H1 (cell line): ENCODE measurements at places on chromosomes 7 and 10.

DNA sequence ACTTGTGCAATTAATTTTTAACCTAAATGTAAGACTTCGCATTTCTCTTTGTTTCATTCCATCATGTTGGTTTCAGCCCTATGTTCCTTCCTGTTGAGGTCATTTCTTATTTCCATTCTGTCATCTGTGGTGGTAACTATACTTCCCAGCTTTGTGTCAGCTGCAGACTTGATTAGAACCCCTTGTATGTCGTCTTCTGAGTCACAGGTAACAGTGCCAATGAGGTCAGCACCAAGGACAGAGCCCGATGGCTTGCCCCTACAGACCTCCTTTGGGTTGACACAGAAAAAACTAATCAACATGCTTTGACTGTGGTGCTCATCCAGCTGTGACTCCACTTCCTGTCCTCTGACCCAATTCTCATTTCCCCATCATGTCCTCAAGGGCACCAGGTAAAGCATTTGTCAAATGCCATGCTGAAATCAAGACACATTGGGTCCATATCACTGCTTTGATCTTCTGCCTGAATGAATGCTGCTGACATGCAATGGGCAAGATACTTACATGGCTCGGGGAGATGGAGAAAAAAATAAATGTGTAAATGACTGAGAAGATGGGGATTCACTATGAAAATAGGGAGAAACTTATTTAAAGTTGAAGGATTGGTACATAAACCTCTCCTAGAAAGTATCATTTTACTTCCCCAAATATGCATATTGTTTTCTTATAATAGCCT is 25.6 kb upstream of the CRTAC1 start:
- DNase-seq, result peak; percentile 81

DNA sequence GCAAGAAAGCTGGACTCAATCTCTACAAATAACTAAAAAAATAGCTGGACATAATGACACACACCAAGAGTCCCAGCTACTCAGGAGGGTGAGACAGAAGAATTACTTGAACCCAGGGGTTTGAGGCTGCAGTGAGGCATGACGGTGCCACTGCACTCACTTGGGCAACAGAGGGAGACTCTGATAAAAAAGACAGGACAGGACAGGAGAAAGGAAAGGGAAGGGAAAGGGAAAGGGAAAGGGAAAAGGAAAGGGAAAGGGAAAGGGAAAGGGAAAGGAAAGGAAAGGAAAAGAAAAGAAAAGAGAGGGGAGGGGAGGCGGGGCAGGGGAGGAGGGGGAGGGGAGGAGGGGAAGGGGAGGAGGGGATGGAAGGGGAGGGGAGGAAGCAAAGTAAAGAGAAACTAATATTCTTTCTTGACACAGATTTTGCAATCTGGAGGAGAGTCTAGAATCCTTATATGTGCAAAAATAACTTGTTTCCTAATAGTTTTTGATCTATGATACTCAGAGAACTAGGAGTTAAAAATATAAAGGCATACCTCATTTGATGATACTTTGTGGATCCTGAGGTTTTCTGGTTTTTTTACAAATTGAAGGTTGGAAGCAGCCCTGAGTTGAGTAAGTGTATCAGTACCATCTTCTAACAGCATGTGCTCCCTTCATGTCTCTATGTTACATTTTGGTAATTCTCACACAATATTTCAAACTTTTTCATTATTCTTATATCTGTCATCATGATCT is 8.0 kb downstream of the SAR1A start:
- no peak for DNase-seq

- no peak for DNase-seq
Measured at GRCh38 chr7:21986096-21986495, 40.4 kb upstream of the CDCA7L start.

DNA sequence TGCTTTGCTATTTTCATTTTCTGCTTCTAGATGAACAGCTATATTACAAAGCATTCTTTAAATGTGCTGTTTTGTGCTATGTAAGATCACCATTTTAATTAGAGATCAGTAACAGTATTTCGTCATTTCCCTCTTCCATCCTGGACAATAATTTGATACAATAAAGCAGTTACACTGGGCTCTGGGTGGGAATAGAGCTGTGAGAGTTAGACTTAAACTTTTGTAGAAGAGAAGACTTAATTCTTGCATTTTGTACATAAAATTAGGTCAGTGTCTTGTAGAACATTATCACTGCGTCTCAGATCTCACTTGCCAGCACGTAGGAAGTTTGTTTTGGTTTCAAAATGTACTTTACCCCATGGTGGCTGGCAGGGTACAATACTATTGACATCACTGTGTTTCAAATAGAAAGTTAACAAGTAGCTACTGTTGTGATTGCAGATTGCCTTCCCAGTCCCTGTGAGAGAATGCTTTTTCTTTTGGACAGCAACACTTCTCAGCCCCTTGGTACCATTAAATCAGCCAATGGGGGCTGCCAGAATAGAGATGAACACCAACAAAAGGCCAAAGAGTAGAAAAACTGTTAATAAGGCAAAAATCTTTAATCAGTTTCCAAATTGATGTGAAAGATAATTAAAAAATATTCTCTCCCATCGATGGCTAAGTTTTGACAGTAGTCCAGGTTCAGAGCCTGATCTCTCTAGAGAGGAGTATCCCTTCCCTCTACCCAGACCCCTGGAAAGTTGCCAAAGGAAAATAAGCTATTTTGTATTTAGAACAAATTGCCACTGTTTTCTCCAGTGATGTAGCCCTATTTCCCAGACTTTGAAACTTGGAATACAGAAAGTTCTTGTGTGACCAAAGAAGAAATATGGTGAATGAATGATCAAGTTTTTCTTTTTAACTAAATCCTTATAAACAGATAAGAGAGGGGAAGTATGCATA is 35.1 kb downstream of the SMNDC1 start:
- DNase-seq, result no peak

DNA sequence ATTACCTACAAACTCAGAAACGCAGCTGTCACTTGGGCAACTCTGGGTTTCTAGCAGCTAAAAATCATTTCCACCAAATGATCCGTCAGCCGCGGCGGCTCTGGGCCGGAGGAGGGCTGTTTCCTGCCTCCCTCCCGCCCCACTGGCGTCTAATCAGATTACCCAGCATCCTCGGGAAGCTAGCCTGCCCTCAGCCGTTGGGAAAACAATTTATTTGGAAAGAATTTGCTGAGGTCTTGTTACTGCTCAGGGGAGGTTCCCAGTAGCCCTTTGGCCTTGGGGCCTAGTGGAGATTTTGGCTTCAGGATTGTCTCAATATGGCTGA is 65.0 kb upstream of the ADGRA1 start:
- no peak for DNase-seq

DNA sequence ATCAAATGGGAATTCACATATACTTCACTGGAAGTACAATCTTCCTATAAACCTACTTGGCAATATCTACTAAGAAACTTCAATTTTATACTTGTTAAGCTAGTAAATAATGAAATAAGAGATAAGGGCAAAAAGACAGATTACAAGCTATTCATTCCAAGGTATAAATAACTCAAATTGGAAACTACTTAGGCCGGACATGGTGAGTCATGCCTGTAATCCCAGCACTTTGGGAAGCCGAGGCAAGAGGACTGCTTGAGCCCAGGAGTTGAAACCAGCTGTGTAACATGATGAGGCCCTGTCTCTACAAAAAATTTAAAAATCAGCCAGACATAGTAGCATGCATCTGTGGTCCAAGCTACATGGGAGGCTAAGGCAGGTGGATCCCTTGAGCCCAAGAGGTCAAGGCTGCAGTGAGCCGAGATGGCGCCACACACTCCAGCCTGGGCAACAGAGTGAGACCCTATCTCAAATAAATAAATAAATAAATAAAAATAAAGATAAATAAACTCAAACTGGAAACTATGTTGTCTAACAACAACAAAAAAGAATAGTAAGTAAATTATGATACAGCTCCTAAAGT is 37.6 kb downstream of the ARHGAP21 start:
- no peak for DNase-seq

GRCh38 chr7:30572212-30572841 is 22.4 kb upstream of the GARS1 start:
- no peak for DNase-seq

DNA sequence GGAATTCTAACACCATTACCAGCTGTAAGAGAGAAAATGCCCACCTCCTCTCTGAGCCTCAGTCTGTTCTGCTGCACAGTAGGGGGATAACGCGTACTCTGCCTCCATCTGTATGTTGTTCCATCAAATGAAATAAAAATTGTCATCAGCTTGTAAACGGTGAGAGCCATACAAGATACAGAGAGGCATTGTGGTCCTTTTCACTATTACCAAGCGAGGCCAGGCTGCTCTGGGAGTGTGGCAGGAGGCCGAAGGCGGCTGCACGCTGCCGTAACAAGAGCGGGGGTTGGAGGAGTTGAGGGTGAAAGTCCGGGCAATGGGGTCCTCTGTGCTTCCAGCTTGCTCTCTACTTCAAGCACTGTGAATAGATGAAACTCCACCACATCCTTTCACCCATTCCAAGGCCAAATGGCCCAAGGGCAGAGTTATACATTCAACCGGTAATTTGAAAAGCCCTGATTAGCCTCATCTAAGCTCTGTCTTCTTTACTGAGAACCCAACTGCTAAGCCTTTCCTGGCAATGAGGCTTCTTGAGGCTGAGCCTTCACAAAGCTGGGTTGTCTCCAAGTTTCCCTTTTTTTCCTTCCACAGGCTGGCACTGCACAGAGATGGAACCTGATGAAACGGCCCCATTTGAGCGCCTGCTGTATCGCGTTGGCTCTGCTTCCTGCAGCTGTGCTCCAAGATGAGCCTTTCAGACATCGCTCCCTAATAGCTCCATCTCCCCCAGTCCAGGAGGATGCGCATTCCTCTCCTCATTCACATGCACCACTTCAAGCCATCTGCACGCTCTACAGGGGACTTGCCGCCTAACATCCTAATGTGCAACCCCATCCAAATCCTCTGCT is 47.2 kb downstream of the PYROXD2 start:
- DNase-seq, result no peak

- no peak for DNase-seq
Measured at GRCh38 chr10:23094786-23095403, 484 bp upstream of the MSRB2 start.

- DNase-seq, result no peak
Measured at GRCh38 chr7:99035723-99036545, 108.0 kb downstream of the SMURF1 start.

DNA sequence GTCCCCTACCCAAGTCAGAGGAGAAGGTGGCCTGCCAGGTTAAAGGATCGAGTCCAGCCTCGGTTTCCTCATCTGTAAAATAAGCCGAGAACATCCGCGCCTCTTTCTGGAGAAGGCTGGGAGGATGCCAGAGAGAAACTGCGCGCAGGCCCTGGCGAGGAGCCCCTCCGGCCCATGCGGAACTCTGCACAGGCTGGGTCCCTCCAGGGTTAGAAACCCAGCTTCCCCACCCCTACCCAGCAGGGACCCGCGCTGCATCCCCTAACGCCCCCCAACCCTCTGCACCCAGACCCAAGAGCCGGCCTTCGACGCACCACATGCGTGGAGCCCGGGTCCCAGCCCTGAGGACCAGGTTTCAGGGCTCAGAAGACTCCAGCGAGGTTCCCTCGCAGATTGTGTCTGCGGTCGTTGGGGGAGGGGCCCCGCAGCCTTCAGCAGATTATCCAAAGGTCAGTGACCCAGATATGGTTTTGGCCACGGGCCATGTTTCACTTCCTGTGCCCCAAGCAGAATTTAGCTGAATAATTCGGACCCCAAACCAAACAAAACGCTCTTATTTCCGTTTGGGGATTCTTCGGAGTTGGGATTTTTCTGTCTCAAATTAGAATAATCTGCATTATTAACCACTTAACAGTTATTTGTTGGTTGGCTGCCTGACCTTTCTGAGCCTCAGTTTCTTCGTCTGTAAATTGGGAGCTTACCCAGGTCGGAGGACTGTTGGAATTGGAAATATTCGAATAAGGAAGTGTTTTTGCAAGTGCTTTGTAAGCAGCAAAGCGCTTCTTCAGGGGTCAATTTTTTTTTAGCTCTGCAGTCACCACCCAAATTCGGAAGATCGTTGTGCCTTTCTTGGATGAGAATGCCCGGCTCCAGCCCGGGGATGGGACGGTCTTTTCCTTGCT is 167.7 kb downstream of the UBE2H start:
- no peak for DNase-seq

GRCh38 chr7:130240240-130240639 is 26.4 kb upstream of the CPA2 start:
- no peak for DNase-seq

DNA sequence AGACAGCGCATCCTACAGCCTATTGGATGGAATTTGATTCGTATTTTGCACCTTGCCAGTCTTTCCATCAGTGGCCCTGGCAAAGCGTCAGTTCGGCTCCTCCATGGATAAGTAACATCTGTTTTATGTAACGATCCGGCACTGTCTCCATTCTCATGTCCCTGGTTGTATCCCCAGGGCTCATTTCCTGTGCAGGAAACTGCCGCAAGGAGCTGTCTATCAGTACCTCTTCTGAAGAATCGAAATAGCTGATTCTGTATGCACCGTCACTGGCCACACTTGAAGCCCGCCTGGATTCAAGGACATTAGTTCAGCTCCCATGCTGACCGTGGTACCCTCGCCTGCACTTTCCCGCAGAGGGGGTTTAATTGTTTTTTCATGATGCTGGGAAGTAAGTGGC is 53.1 kb upstream of the NPS start:
- DNase-seq, result no peak

- no peak for DNase-seq
Measured at GRCh38 chr7:64755865-64756264, 38.4 kb upstream of the ZNF138 start.

DNA sequence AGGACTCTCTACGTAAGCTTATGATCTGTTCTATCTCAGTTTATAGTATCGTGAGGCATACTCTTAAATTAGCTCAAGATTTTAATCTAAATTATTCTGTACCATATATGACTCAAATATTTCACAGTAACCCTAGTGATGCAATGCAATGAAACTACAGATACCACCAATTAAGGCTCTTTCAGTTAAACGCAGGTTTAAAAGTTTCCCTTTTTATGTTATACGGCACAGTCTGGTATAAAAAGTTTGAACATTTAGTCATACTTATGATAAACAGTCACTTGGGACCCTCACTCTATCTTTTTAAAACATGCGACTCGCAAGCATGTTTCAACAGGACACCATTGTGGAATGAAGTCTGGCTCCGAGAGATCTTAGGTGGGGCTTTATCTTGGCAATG is 107.2 kb downstream of the CDK6 start:
- no peak for DNase-seq

- DNase-seq, result no peak
Measured at GRCh38 chr10:14953424-14954000, 384 bp downstream of the DCLRE1C start.
